ENCODE measurements at places on chromosomes 2 and 18.
A peak's percentile ranks its signal among the peaks of the same experiment; 100 is the strongest.

DNA sequence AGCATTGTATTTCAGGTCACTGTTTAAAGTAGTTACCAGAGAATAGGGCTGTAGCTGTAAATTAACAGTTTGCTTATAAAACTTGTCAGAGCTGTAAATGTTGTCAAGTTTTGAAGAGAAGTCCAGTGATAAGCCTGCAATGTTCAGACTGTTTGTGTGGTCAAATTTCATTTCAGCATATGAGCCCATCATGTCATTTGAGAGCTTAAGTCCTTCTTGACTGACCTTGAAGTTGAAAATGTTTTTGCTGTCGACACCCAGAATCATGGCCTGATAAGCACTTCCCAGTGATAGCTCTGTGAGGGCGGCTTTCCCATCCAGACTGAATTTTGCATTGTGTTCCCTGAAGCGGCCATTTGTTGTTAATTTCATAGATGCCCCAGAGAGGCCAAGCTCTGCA is 32.4 kb downstream of the APOB start:
- DNase-seq, result no peak

DNA sequence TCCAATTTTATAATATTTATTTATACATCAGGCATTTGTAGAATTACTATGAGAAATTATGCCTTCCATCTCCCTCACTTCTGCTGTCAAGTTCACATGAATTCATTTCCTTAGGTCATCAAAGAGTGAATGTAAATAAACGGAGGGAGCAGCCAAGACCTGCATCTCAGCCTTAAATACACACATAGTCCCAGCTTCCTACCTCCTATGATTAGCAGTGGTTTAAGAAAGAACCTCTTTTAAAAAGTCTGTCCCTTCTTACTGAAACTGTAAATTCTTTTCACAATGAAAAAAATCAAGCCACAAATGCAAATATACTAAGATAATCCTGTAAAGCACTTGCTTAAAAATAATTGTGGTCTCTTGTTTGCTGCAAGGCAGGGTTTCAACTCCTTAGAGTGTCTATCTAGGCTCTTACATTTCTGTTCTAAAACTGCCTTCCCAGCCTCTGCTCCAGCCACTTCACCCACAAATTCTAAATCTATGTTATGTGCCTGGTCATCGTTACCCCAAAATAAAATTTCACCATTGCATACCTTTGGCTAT is 532.7 kb upstream of the FSHR start:
- DNase-seq, result no peak

GRCh38 chr2:26756337-26756736 is 7.7 kb upstream of the SLC35F6 start:
- no peak for DNase-seq

- DNase-seq, result no peak
These were observed 13.6 kb downstream of the TMEM185B start for GRCh38 chr2:120209427-120210269.

DNA sequence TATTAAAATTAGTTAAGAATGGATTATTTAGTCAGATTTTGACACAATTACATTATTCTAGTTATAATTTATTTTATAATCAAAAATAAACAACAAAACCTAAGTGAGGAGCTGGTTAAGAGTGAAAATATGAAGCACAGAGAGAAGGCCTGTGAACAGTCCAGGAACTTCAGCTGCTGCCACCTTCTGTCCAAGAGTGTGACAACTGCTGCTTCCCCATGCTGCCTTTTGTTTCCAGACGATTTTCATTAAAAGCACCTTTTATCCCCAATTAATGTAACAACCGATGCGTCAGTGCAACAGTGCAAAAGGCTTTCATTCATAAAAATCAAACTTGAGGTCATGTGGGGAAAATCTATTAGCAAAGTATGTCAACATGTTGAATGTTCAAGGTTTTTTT is 363.6 kb downstream of the CTNNA2 start:
- DNase-seq, result peak; percentile 61

DNA sequence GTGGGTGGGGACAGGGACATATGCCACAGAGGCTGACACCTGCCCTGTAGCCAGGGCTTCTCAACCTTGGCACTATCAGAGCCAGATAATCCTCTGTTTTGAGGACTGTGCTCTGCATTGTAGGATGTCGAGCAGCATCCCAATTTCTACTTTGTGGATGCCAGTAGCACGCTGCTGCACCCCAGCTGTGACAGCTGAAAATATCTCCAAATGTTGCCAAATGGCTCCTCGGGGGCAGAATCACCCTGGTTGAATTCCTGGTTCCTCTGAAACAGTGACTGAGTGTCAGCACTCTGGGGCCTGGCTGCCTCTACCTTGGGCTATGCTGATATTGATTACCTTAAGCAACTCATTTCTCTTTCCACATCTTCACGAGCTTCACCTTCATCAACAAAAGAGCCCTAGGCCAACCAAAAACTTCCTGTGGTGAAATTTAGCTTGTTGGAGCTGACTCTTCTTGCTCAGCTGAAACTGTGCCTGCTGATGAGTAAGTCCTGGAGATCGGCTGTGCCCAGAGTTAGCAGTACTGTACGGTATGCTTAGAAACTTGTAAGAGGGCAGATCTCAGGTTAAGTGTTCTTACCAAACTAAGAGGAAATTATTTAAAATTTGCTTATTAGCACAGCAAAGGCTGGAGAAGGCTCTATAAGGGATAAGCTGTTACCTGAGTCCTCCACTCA is 138.1 kb downstream of the SEPTIN10 start:
- DNase-seq, result no peak

- DNase-seq, result peak; percentile 20
These were observed 24.7 kb upstream of the TOGARAM2 start for GRCh38 chr2:28956415-28956826.

DNA sequence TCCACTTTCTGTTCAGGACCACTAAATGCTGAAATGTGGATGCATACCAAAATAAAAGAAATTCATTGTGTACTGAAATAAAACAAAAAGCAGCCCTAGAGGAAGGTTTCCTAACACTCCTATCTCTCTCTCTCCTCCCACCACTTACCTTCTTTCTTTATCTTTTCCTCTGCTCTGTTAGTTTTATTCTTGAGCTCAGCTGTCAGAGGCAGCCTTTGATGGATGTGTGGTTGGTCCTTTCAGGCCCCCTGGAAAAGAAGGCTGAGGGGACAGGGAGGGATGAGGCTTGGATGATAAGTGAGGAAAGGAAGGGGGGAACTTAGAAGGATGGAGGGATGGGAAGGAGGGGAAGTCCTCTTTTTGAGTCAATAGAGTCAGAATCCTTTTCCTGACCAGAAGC is 47.6 kb downstream of the DHRS9 start:
- DNase-seq, result no peak
